Esophagus mucosa (tissue), 1 donor: ENCODE measurements at places on chromosomes 12 and 14.
A peak's percentile ranks its signal among the peaks of the same experiment; 100 is the strongest.

DNA sequence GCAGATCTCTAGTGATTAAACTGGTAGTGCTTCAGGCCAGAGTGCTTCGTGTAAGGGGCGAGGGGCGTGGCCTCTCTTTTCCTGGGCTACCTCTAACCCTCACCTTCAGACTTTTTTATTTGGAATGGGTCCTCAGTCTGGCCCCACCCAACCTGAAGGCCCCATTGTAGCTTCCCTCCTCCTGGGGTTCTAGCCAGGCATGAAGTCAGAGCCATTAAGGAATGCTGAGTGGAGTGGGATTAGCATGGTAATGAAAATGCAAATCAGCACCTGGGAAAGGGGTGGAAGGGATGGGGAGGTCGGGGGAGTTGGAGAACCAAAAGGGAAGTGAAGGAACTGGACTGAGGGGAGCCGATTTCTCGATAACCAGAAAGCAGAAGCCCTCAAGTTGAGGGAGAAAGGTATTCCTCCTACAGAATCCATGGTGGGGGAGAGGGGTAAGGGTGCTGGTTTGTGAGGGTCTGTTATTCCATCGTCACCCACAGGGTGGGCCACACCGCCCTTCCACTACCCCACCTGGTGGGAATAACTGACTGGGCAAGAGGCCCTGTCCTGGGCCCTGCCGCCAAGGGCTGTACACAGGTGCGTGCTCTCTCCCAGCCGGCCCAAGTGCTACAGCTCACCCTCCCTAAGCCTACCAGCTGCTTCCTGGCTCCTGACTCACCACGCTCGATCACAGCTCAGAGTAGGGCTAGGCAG lies 14.1 kb downstream of the ZFHX2 start:
- peak; percentile 51 for ATAC-seq

- ATAC-seq, result no peak
Observed at GRCh38 chr12:21884936-21885335, 56.3 kb downstream of the ABCC9 start.

- no peak for ATAC-seq
Observed at GRCh38 chr14:71388336-71388735, 481.1 kb downstream of the PCNX1 start.

GRCh38 chr12:111404362-111405148 lies 1.2 kb upstream of the SH2B3 start:
- no peak for ATAC-seq

DNA sequence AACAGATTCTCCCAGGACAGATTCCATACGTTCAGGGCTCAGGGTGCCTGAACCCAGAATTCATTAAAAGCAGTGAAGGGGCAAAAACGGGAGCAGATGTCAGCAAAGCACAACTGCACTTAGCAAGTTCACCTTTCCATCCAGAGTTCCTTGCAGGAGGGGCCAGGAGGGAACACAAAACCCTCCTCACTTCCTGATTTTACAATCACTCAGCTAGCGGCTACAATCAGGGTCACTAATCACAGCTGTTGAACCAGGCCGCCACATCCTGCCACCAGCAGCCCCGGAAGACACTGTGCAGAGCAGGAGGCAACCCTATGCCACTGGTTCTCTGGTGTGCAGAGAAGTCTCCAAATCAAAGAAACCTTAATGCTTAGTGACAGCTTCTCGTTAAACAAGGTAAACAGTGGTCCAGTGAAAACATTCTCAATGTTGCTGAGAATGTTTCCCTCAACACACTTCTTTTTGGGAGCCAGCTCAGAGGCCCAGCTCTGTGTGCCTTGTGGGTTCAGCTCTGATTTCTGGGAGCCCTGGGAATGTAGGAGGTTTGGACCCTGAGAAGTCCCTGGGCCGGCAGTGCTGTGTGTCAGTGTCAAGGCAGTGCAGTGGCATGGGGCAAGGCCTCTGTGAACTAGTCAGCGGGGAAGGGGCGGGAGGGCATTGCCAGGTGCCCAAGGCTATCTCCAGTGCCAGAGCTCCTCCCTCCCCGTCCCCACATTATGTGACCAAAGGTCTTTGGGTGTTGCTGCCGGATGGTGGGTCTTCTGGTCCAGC lies 54.5 kb downstream of the VCPKMT start:
- peak; percentile 56 for ATAC-seq

GRCh38 chr12:77847060-77847541 lies 16.4 kb downstream of the NAV3 start:
- no peak for ATAC-seq

DNA sequence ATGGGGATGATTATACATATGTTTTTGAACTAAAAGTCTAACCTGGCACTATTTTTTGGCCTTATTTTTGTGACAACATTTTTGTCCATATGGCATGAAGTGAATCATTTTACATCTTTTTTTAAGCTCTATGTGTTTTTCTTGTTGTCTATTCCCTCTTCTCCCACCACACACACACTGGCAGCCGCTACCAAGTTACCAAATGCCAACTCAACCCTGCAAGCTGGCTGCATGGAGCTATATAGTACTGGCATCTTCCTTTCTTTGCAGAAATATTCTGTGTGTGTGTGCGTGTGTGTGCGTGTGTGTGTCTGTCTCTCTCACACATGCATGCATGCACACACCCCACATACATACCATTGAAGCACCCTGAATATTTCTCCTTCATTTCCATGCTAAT lies 278.9 kb upstream of the SOX5 start:
- ATAC-seq, result no peak

DNA sequence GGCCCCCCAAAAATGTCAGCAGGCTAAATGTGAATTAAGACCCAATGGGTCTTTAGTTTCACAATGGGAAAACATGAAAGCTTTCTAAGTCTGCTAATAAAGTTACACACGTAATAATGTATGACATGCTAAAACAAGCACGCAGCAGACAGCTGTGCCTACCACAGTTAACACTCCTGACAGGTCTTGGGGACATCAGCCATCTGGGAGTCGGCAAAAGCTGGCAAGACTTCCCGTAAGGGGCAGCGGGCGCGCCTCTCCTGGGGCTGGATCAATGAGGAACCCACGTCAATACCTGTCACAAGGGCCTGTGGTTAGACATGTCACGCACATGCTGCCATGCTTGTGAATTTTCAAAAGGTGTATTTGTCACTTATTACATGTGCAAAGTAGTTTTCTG lies 45.0 kb downstream of the ACTN1 start:
- ATAC-seq, result no peak

DNA sequence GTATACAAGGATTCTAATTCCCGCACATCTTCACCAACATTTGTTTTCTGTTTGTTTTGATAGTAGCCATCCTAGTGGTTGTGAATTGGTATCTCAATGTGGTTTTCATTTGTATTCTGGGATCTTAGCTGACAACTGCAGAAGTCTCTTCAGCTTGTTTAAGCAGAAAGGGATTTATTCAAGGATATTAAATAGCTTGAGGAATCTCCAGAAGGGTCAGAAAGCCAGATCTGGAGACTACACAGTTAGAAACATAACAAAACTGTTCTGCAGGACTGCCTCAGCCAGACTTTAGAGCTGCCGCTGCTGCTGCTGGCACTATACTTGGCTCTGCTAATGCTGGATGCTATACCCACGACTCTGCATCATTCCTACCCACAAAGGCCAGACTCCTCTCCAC lies 13.4 kb upstream of the CDKL1 start:
- ATAC-seq, result no peak

GRCh38 chr14:24846261-24846660 lies 203.7 kb downstream of the STXBP6 start:
- no peak for ATAC-seq

GRCh38 chr12:124605150-124605882 lies 37.9 kb upstream of the NCOR2 start:
- no peak for ATAC-seq

DNA sequence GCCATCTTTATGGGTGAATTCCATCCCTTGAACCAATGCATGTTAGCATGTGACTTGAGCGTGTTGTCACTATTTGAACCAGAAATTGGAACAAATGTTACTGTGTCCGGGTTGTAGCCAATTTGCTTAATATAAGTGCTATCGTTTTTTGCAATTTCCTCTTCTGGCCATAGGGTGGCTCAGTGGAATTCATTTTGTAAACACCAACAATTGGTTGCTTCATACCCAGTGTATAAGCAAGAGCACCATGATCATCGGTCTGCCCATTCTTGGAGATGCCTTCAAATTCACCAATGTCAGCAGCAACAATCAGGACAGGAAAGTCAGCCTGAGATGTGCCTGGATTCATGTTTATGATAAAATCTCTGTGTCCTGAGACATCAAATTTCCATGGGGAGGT lies 5.0 kb upstream of the NEDD1 start:
- ATAC-seq, result no peak

GRCh38 chr12:51954561-51955361 lies 3.3 kb downstream of the ACVR1B start:
- peak; percentile 68 for ATAC-seq

GRCh38 chr12:75751769-75752471 lies 240.5 kb upstream of the KRR1 start:
- ATAC-seq, result no peak
